ENCODE measurements at places on chromosomes 16 and 17.

- no peak for DNase-seq
Observed at GRCh38 chr17:77288115-77288619, 147.4 kb downstream of the SEC14L1 start.

DNA sequence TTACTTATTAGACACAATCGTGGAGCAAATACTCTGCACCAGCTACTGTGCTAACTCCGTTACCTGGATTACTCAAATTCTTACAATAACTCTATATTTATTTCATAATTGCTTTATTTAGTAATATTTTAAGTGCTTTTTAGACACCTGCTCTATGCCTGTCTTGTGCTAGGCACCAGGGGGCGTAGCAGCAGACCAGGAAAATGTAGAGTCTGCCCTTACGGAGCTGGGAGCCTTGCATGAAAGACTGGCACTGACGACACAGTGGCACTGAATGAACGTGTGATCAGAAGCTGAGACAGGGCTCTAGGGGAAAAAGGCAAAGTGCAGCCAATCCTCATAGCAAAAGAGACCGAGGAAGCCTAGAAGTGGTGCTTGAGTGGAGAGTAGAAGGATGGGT lies 486.5 kb downstream of the CDH13 start:
- no peak for DNase-seq

GRCh38 chr17:80616705-80617104 lies 72.1 kb downstream of the RPTOR start:
- DNase-seq, result no peak

DNA sequence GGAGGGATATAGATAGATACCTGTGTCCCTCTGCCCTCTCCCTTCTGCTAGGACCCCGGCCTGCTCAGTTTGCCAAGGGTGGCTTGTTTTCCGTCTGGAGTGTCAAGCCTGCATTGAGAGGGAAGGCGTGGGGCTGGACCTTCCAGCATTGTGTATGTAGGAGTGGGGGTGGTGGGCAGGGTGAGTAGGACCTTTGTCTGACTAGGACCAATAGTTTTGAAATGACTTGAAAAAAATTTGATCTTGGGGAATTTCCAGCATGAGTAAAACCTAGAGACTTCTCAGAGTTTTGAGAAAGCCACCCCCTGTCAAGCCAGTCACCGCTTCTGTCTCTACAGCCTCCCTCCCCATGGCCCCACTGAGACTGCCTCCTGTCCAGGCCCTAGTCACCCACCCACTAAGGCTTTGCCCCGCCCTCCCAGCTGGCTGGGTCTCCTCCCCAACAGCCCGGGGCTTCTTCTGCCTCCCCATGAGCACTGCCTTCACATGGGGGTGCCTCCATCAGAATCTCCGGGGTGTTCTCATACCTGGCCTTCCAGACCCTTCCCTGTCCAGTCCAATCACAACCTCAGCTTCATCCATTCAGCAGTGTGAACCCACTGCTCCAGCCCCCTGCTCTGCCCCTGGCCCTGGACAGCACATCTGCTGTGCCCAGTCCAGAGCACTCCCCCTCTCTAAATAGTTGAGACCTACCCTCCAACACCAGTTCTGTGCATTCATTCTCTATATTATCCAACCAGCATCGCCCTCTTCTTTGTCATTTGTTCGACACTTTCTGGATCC lies 207.0 kb downstream of the MSI2 start:
- DNase-seq, result peak; percentile 87

- DNase-seq, result no peak
Observed at GRCh38 chr17:58267347-58268324, 13.1 kb downstream of the MPO start.

DNA sequence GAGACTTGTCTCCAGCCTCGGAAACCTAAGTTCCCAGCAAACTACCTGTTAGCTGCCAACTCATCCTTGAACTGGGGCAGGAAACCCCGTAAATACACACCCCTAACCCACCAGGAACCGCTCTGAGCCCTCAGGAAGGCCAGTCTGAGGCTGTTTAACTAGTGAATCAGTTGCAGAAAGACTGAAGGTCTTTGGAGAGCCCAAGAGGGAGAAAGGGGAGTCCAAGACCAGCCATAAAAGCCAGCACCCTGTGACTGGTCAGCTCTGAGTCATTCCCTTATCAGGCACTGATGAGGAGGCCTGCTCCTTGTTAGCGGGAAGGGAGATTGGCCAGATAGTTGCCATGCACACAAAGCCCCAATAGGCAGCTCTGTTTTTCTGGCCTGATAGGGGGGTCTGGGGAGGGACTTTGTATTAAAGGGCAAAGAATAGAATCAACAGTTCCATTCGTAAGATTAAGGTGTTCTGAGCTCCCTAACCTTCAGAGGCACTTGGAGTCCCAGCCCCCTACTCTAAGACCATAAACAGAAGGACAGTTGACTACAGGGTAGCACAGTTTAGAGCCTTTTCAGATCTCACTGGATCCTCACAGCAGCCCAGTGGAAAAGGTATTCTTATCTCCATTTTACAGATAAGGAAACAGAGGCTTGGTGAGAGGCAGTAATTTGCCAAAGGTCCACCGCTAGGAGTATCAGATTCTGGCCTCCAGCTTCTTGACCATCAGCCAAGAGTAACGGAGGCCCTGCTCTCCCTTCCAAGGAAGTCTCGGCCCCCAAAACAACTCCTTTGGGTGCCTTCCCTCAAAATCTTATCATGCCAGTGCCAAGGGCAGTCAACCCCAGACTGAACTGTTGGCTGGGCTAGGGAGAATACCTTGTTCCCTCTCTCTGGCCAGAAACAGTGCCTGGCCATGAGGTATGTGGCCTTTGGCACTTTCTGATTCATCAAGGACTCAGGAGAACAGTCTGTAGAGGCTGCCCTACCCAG lies 2.2 kb upstream of the KRT19 start:
- DNase-seq, result no peak

DNA sequence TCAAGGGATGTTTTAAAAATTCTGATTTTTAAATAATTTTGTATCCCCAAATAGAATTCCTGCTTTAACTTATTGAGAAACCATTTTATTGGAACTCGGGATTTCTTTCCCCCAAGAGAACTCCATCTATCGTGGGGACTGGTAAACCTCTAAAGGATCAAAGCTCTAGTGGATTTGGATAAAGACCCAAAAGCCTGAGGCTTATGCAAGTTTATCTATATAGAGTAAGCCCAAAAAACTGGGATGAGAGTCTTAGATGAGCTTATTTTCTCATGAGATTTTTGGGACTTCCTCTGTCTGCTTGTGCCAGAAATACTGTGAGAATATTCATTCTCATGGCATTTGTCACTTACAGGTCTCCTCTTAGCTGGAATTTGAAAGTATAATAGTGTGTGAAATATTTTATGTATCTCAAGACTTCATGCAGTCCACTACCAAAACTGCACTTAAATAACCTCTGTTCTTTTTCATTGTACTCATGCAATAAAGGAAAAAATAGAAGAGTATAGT lies 333.1 kb downstream of the BCAS3 start:
- DNase-seq, result no peak

DNA sequence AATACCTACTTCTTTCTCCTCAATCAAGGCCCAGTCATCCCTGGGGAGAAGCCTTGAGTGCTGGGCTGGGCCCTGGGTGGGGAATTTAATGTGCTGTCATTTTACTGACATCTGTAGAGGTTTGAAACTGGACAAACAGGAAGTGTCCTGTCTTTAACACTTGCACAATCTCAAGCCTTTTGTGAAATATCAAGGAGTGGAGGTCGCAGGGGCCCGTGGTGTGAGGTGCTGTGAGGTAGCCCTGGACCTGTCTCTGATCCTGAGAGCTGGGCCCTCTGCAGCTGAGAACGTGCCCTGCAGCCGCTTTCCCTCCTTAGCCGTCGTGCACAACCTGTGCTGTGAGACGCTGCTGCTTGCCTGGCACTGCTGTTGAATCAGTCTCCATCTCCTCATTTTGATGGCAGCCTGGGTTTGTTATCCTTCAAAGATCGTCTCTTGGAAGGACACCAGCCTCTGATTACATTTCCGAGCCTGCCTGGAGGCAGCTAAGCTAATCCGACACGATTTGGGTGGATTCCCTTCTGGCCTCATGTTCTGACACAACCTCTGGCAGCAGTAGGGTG lies 29.9 kb downstream of the SMARCE1 start:
- DNase-seq, result no peak

- DNase-seq, result no peak
Observed at GRCh38 chr17:65202844-65203571, 65.8 kb downstream of the RGS9 start.

DNA sequence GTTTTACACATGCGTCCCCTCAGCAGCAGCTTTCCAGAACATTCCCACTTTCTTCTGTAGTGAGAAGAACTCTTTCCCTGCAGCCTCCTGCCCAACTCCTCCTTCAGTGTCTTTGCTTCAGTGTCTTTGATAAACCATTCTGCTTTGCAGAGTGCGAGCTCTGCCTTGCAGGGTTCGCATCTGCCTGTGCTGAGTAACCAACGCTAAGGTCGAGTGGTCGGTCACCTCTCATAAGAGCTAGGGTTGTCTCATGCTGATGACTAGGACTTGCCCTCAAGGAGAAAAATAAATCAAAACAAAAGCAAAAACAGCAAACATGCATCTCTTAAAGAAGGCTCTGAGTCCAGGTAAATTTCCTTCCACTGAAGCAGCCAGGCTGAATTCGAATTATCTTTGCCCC lies 22.7 kb downstream of the MAPT start:
- no peak for DNase-seq

DNA sequence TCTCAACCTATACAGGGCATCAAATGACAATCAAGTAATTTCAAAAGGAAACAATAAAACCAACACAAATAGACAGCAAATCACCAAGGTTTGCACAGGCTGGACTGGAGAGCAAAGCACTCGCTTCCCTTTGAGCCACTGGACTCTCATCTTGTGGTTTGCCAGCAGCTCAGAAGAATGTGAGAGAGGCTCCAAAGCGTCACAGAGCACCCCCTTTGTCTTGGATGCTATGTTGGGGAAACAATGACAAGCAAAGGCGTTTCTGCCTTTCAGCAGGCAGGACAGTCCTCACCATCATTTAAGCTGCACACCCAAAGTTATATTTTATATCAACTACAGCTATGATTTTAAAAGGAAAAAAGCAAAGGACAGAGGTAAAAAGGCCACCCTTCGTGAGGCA lies 13.2 kb downstream of the SLC6A4 start:
- no peak for DNase-seq

DNA sequence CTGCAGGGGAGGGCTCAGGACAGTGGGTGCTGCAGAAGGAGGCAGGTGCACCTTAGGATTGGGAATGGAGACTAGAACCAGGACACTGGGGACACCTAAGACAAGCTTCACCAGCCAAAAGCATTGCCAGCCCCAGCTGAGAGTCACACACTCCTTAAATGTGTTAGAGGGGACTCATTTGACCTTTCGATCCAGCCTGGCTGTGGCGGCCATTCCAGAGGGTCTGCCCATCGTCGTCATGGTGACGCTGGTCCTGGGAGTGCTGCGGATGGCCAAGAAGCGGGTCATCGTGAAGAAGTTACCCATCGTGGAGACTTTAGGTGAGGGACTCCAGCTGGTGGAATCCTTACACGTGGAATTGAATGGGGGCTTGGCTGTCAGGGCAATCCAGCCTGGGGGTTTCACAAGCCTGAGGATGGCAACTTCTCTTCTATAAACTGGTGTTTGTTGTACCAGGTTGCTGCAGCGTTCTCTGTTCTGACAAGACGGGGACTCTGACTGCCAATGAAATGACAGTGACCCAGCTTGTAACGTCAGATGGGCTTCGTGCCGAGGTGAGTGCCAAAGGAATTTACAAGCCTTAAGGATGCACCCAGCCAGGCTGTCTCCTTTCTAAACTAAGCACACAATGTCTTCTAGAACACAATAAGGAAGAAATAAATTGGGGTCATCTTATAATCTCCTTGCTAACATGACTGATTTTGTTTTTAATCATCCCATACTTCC lies 65.3 kb downstream of the MEAK7 start:
- no peak for DNase-seq

DNA sequence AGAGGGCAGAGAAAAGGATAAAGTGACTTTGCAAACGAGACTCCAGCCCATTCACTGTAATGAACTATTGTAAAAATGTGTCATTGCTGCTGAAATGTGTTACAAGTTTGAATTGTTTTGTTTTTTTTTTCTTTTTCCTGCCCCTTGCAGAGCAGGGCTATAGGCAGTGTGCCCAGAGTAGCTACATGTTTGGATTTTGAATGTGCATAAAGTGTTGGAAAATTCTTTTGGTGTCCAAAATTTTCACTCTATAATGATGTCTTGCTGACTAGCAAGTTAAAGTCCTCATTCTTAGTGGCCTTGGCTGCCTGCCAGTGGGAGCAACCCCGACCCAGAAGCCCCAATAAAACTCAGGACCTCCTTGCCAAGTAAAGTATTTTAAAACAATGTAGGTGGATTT lies 66.5 kb downstream of the IGF2BP1 start:
- no peak for DNase-seq

- no peak for DNase-seq
Observed at GRCh38 chr16:46857368-46857945, 26.5 kb upstream of the C16orf87 start.

- DNase-seq, result peak; percentile 58
Observed at GRCh38 chr16:75251280-75252048, at the start of gene BCAR1. TSS of gene BCAR1 (minus strand) at chr16:75251624. CDS start at chr16:75251482, 142 bp downstream.

DNA sequence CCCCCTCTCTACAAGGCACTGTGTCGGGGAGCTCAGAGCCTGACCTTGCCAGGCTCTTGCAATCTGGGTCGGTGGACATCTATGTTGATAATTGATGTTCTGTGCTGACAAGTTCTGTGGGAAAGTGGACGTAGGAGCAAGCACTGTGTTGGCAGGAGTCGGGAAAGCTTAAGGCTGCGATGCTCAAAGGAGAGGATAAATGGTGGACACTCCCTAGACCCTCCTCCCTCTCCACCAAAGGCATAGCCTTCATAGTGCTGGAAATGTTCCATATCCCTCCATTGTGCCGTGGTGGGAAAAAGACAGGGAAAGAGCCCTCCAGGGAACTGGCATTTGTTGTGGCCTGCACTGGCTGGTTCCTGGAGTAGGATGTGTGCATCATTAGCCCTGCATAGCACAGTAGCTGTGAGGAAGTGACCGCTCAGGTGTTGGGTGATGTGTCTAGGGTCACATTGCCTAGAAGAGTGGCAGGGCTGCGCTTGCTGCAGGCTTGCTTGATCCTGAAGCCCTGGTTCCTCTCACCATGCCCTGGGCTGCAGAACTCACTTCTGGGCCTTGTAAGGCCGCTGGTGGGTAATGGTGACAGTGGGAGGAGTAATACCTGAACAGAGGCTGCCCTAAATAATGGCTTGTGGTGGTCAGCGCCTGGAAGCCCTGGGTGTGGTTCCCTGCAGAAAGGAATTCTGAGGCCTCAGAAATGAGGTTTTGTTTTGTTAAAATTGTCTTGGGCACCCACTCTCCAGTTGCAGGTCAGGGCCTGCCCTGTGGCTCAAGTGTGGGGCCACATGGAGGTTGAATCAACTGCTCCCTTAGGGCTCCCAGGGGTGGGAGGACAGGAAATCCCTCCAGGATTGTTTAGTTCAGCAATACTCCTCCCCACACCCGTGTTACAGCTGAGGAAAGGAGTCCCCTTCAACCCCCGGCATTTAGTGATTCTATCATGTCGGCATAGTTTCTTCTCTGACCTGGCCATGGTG lies 62.6 kb downstream of the KSR1 start:
- no peak for DNase-seq

GRCh38 chr16:23823475-23824384 lies 12.1 kb upstream of the PRKCB start:
- no peak for DNase-seq

GRCh38 chr16:49461517-49461951 lies 87.9 kb downstream of the C16orf78 start:
- DNase-seq, result peak; percentile 31

GRCh38 chr16:60816461-60816860 lies 1219.8 kb downstream of the CDH8 start:
- DNase-seq, result no peak
